Upper lobe of left lung (tissue), 6 donors: ENCODE measurements at places on chromosomes 12 and 14. TPM values are rescaled to one million over a fixed set of nuclear protein-coding genes. Genes with fewer than 3 reads are reported as not detected.

The POTEM gene
- not detected for total RNA-seq

The OTX2 gene
- not detected for total RNA-seq

The RND1 gene
- total RNA-seq, result 23.0 TPM

The GALNT9 gene
- not detected for total RNA-seq

The CLEC2D gene
- total RNA-seq, result 14.6 TPM

The CLEC14A gene
- total RNA-seq, result 27.9 TPM

The OSBPL8 gene
- 103 TPM for total RNA-seq

The WDHD1 gene
- 5.0 TPM for total RNA-seq

The BEST3 gene
- total RNA-seq, result not detected

The IL22 gene
- not detected for total RNA-seq

The VWF gene
- 359 TPM for total RNA-seq

The GPR135 gene
- 3.1 TPM for total RNA-seq

The SELPLG gene
- 34.0 TPM for total RNA-seq

The TMEM121 gene
- total RNA-seq, result 3.8 TPM

The MARCHF9 gene
- 20.1 TPM for total RNA-seq

The BCL11B gene
- 1.1 TPM for total RNA-seq

The PROX2 gene
- not detected for total RNA-seq

The RTL1 gene
- not detected for total RNA-seq

The DEPDC4 gene
- 1.6 TPM for total RNA-seq

The EIF2S3B gene
- not detected for total RNA-seq

The HOXC12 gene
- total RNA-seq, result not detected

The DDN gene
- total RNA-seq, result 0.13 TPM

The LRFN5 gene
- 0.40 TPM for total RNA-seq

The MYH7 gene
- not detected for total RNA-seq
